ENCODE measurements at places on chromosomes 11 and 22.

GRCh38 chr11:75454987-75455386 lies 22.0 kb upstream of the KLHL35 start:
- DNase-seq, result no peak

- DNase-seq, result no peak
These were observed 2.5 kb downstream of the FAM227A start for GRCh38 chr22:38653741-38654140.

GRCh38 chr11:90250970-90251369 lies 28.1 kb upstream of the CHORDC1 start:
- DNase-seq, result no peak

GRCh38 chr11:82765466-82766034 lies 31.9 kb upstream of the FAM181B start:
- no peak for DNase-seq

DNA sequence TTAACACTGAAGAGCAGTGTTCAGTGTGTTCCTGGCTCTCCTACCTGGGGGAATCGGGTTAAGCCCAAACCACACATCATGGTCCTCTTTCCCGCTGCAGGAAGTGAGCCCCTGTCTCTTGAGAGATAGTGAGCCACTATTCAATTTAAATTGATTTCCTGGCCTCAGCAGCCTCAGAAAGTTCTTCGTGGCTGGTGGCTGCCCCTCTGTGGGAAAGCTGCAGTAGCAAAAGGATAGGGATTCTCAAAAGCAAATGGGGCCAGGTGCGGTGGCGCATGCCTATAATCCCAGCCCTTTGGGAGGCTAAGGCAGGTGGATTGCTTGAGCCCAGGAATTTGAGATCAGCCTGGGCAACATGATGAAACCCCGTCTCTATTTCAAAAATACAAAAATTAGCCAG lies 49.1 kb upstream of the CD5 start:
- no peak for DNase-seq

DNA sequence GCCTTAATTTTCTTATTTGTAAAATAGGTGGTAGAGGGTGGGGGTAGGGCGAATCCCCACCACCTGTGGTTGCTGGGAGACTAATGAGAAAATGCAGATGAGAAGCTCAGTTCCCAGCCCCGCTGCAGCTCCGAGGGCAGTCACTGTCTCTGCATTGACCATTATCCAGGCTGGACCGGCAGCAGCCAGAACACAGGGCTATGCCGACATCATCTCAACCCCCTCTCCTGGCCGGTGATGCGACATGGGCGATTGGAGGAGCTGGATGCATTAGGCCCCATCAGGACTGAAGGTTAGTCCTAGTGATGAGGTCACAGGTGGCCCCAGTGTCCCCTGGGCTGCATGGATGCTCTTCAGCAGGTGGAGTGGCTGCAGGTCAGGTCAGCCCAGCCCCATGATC lies 412.4 kb downstream of the CTTN start:
- no peak for DNase-seq

GRCh38 chr11:66071381-66071801 lies 1.3 kb downstream of the PACS1 start:
- no peak for DNase-seq

DNA sequence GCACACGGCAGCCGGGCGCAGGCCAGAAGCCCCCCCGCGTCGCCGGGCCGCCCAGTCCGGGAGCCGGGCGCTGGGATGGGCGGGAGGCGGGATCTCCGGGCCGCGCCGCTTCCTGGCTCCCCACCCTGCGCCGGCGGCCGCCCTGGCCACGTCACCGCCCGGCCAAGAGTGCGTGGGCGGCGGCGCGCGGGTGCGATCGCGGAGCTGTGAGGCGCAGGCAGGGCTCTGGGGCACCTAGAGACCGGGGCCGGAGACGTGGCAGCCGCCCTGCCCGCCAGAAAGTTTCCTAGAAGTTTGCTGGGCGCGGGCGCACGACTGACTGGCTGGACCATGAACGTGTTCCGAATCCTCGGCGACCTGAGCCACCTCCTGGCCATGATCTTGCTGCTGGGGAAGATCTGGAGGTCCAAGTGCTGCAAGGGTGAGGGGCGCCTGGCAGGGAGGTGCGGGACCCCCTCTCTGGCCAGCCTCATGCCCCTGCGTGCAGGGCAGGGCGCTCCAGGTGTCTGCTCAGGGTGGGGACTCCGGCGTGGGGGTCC lies at the start of gene KDELR3:
Gene KDELR3 (plus strand): TSS at position 193 of the 539 bp plus-strand sequence. CDS start 138 bp downstream, at position 331.
- no peak for DNase-seq

DNA sequence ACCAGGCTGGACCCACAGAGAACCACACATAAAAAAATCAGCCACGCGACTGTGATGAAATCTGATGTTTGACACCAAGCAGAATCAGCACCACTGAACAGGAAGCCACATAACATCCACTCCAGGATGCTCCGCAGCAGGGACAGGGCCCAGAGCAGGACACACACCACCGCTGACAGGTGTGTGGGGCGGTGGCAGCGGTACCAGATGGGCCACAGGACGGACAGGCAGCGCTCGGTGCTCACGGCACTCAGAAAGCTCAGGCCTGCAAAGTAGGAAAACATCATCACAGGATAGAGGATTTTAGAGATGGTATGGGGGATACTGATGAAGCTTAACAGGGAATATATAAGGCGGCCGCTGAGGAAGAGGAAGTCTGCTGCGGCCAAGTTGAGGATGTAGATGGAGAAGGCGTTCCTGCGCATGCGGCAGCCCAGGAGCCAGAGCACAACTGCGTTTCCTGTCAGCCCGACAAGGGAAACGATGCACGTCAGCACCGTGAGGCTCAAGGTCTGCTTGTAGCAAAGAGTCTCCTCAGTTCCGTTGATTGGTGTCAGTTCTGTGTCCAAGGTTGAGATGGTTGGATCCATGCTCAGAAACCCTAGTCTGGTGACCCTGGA lies 4.9 kb downstream of the MRGPRX1 start:
- no peak for DNase-seq

All from stimulated activated CD8-positive, alpha-beta memory T cell treated with anti-CD3 and anti-CD28 coated beads, Interleukin-4, amount 100 ng/mL, for 4 hours (primary cell).